ENCODE measurements at places on chromosomes 2 and 18.
A peak's percentile ranks its signal among the peaks of the same experiment; 100 is the strongest.

DNA sequence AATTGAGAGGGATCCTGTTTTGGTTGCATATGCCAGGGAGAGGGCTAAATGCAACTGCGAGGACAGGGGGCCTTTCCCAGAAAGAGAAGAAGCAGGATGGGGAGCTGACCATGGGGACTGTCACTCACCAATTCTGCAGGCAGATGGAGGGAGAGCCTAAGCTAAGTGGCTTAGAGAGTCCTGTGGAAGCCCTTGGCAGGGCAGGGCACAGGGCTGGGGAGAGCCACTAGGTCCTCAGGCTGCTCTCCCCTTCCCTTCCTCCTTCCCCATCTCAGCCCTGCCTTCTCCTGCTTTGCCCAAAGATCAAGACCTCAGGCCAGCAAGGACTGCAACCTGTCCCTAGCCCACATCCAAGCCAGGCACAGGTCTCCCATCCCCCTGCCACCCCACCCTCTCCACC, 24.4 kb upstream of the CATIP start:
- no peak for DNase-seq

DNA sequence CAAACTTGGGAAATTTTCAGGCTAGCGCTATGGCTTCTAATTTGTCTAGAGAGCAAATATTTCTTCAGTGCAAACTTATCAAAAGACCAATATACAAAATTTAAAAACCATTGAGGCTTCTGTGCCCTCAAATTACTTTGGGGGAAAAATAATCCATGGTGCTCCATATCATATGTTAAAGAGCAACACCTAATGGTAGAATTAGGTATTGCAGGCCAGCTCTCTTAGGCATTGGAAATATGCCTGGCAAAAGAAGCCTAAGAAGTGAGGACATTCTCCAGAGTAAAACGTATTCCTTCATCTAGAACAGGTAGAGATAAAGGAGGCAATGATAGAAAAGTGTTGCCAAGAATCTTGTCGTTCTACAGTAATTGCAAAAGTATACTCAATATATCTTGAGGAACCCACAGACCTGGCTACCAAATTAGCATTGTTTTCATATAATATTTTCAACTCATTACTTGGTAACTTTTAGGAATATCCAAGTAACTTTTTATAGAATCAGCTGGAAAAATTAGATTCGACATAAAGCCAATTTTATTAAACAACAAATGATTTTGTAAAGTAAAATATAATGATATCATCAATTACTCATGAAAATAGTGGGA, 401.1 kb downstream of the BCL11A start:
- no peak for DNase-seq

GRCh38 chr18:46424898-46425297, 232.1 kb downstream of the LOXHD1 start:
- DNase-seq: no peak

- DNase-seq: peak; percentile 92
Observed at GRCh38 chr2:120343433-120344105, 2.4 kb upstream of the INHBB start.

GRCh38 chr2:239935789-239936758, 89.1 kb downstream of the NDUFA10 start:
- peak; percentile 41 for DNase-seq

DNA sequence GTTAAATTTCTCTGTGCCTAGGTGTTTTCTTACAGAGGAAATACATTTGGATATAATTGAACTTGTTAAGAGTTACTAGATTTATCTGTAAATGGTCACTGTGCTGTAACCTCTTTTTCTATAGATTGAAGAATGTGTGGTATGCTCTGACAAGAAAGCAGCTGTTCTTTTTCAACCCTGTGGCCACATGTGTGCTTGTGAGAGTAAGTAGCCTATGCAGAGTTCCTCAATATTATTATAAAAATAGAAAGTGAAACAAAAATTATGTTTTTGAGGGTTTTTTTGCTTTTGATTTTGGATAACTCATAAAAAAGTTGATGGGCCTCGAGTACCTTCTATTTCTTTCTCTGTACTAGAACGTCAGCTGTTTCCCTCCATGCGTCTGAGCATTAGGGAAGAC, 112.4 kb downstream of the MIB1 start:
- DNase-seq: no peak

GRCh38 chr2:120572226-120572625, 163.4 kb upstream of the GLI2 start:
- no peak for DNase-seq

GRCh38 chr2:231356466-231356844, 39.1 kb upstream of the B3GNT7 start:
- DNase-seq: no peak

- no peak for DNase-seq
Observed at GRCh38 chr2:184793176-184793575, 194.8 kb downstream of the ZNF804A start.

DNA sequence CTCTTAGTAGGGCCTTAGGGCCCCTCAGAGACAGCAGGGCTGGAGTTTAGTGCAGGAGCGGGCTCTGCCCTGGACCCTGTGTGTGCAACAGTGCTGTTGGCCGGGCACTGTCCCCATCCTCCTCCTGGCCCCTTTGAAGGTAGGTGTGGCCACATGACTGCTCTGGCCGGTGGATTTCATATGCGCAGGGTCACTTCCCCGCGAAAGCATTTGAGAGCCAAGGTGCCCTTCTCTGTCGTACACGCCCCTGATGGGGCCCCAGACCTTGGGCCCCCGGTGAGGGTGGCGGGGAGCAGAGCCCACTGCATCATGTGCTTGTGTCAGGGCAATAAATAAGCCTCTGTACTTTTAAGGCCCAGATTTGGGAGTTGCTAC, 15.5 kb downstream of the TMEM177 start:
- no peak for DNase-seq

GRCh38 chr2:201668402-201668910, 25.2 kb upstream of the TMEM237 start:
- DNase-seq: no peak

- no peak for DNase-seq
Observed at GRCh38 chr2:29705616-29706015, 215.8 kb downstream of the ALK start.

- DNase-seq: no peak
Observed at GRCh38 chr2:196987649-196988364, 61.3 kb upstream of the PGAP1 start.

DNA sequence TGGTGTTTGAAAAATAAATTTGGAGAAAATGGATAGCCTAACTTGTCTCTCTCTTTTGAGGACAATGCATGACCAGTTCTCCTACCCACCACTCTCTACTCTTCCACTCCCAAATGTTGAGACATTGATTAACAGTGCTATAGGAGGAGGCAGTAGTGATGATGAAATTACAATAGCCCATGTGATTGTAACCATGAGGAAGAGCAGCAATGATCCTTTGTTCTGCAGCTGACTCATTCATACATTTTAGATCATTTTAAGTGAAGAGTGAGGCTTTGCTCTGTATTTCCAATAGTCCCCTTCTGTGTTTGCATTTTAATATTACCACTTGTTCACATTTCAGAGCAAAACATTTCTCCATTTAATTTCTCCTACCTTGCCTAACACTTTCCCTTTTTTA, 592.3 kb downstream of the THSD7B start:
- no peak for DNase-seq

- DNase-seq: no peak
Observed at GRCh38 chr18:44543387-44543786, 137.3 kb upstream of the SETBP1 start.

DNA sequence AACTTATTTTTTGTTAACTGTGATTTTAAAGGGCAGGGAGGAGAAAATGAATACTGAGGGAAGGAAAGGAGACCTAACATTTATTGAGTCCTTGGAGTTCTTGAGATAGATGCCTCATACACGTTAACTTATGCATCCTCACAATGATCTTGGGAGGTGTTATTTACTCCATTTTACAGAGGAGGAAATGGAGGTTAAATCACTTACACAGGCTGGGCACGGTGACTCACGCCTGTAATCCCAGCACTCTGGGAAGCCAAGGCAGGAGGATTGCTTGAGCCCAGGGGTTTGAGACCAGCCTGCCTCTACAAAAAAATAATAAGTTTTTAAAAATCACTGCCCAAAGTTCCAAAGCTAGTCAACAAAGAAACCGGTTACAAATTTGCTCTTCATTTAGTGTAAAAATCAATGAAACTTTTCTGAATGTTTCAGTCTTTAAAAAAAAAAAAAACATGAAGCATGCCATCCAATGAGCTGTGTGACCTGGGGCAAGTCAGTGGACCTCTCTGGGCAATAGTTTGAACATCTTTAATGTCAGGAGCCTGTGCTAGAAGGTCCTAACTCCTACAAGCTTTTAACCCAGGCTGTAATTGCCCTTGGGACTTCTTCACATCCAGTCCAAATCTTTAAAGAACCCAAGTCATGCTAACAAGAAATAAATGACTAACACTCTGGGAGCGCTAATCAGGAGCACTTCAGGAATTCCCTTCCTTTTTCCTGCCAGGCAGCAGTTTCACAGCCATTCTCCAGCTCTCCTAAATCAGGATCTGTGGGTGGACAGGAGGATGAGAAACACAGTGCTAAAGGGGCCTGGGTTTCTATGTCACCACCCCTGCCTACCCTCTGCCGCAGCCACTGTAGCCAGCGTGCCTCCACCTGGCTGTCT, 176.4 kb downstream of the TMEM247 start:
- DNase-seq: no peak

GRCh38 chr2:227482638-227483340, 10.8 kb downstream of the AGFG1 start:
- DNase-seq: no peak

DNA sequence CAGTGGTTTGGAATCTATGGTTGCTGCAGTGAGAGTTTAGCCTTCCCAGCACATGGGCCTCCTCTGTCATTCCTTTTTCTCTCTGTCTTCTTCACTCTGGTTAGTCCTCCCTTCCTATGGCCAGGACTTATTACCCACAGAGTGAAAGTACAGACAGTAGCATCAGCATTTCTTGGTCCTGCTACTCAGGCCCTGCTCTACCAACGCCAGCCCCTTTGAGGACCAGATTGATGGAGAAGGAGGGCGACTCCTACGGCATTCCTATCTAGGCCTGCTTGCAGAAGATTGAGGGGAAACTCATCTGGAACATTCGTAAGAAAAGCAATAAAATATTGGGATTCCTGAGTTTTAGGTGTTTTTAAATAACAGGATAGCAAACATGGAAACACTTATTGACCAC, 43.5 kb downstream of the BMP10 start:
- no peak for DNase-seq

DNA sequence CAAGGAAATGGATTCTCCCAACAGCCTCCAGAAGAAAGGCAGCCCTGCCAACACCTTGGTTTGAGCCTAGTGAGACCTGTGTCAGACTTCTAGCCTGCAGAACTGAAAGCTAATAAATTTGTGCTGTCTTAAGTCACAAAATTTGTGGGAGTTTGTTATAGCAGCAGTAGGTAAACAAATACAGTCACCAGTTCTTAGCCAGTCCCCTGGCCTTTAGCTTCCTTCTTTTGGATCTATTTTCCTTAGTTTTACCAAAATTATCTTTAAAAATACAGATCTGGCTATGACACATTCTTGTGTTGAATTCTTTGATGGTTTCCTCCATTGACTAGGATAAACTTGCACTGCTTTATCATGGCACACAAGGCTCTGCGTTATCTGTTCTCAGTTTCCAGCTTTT, 697.9 kb upstream of the FANCL start:
- no peak for DNase-seq

- no peak for DNase-seq
Observed at GRCh38 chr2:67773851-67774250, 289.0 kb downstream of the C1D start.

DNA sequence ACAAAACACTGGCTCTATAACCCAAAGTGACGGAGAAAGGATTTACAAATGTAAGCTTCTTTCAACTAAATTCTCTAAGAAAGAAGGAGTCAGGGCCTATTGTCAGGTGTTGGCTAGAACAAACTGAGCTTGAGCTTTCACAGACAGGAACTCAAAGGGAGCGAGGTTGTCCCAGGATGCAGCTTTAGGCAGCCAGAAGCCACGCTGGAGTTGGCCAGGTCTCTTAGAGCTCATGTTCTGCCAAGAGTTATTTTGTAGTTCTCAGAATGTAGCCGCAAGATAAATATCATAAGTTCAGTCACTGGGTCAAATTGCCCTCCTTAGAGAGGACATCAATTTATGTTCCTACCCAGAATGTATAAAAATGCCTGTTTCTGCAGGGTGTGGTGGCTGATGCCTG, 54.1 kb upstream of the GREB1L start:
- DNase-seq: no peak

DNA sequence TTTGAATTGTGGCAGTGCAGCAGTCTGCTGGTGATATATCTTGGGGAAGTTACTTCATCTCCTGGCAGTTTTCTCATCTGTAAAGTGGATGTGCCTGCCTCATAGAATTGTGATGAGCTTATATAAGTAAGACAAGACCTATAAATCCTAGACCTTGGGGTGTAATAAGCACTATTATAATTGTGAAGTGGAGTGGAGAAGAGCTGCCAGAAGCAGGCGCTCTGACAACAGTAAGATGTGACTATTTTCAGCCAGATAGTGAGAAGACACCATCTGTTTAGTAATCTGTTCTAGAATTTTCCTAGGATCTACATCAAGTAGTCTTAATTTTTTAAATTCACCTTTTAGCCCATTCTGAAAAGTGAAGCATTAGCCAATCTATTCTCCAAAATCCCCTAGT, 85.6 kb upstream of the TSPYL6 start:
- DNase-seq: no peak

DNA sequence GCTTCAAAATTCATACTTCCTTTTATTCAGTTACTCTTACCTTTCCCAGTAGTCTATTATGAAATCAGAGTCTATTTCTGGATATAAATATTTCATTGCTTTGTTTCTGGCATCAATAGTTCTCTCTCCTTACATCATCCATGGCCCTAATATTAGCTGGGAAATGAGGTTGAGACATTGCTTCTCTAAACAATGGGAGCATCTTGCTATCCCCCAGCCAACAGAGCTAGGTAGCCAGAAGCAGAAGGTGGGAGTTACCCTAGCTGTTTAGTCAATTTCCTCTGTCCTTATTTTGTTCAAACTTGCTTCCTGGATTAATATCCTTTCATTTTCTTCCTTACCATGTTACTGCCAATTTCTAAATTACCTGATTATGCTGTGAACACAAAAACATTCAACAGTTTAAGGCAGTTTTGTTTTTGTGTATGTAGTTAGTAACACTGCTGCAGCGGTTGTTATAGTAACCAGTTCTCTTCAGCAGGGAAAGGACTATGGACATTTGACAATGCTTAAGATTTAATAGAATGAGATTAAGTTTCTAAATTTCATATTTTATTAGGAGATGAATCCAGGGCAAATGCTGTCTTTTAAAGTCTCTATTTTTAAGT, 160.5 kb upstream of the KCNJ3 start:
- DNase-seq: no peak

DNA sequence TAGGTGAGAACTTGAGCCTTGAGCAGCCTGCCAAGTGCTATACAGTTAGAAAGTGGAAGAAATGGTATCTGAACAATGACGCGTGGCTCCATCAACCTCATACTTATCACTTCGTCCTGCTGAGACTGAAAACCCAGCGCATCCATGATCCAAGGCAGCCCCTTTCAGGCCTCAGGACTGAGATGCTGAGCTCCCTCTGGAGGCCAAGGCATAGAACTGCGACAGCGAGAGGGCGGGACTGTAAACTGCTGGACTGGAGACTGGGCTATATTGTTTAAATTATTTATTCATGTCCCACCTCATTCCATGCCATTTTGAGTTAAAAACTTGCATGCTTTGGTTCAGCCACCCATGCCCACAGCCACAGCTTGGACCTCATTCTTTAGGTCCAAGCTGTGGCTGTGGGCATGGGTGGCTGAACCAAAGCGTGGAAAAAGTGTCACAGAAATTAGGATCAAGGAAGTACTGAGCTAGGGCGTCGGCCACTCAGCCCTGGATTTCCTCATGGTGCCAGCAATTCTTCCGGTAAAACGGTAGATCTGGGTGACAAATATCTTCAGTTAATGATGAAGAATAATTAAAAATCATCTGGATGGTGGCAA, 195.5 kb downstream of the L3MBTL4 start:
- no peak for DNase-seq

- DNase-seq: no peak
Observed at GRCh38 chr2:233380995-233381637, 26.8 kb downstream of the DGKD start.
